ENCODE measurements at places on chromosomes 16 and 17. TPM values are rescaled to one million over a fixed set of nuclear protein-coding genes. Genes with fewer than 3 reads are reported as not detected.

GRCh38 chr16:85306071-85306792 is 194.0 kb upstream of the CIBAR2 start:
- peak; percentile 85 for ATAC-seq

- ATAC-seq = no peak
Measured at GRCh38 chr17:61155590-61156237, 243.9 kb upstream of the TBX2 start.

GRCh38 chr17:732902-733720 is 715 bp downstream of the TLCD3A start:
- ATAC-seq = peak; percentile 27

GRCh38 chr17:13727441-13728171 is 125.9 kb upstream of the HS3ST3A1 start:
- ATAC-seq = peak; percentile 74

DNA sequence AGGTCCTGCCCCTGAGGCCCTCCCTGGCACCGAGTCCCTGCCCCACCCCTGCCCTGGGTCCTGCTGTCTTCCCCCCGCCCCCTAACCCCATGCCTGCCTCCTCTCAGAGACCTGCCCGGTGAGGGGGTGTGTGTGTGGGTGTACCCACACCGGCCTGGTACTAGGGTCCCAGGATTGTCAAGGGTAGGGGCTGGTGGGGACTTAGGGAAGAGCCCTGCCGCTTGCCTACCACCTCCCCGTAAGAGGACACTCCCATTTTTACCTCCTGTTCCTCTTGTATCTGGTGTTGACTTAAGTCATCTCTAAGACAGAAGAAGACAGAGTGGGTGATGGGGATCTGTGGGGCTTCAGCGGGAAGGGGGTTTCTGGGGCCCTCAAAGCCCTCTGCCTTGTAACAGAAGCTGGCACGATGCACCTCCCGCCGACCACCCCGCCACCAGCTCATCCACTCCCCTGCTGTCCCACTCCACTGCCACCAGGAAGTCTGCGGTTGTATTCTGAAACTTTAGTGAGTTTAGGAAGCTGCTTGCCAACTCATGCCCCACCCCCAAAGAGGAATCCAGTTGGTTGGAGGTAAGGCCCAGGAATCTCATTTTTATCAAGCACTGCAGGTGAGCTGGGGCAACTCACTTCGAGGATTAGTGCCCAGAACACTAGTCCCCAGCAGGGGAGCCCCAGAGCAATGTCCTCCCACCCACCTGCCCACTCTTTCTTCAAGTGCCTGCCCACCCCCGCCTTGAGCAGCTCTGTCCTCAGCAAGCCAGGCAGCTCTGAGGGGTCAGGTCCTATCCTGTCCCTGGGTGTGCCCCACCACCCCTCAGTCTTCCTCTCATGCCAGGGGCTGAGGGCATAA is 5.6 kb downstream of the SPATA32 start:
- ATAC-seq = no peak

DNA sequence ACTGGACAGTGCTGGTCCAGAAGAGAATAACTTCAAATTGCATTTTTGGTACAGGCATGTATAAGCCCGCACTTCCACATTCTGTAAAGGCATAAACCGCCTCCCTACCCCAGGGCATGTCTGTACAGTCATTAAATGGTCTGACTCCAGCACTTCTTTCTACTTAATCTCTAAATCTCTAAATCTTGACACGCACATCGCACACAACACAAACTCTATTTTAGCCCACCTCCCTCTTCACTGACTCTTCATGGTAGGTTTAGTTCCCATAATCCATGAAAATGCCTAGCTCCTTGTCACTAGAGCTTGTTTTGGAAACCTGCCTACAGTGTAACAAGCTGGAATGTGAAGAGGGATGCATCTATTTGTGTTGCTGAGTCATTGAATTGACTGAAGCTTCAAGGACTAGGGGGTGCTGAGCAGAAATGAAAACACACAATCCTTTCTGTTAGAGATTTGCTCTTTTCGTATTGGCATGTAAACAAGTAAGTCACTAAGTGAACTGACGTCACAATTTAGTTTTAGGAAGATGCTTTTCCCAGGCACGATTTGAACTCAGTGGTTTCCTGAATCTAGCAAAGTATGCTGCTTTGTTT is 1.6 kb upstream of the DUSP14 start:
- ATAC-seq = peak; percentile 55

DNA sequence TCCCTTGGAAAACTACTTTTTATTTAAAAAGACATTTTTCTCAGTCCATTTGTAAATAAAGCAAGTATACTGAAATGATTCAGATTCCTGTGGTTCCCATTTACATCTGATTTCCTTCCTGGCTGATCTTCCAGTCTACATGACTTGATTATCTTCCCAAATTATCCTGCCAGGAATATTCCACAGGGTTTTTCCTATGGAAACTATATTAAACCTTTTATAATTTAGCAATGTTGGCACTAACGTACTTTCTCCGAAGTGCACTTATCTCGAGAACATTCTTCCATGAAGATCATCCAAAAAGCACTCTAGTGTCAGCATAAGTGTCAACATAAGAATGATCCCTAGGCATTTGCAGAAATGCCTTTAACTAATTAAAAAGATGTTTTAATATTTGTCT is 347.7 kb upstream of the KIF2B start:
- ATAC-seq = no peak

DNA sequence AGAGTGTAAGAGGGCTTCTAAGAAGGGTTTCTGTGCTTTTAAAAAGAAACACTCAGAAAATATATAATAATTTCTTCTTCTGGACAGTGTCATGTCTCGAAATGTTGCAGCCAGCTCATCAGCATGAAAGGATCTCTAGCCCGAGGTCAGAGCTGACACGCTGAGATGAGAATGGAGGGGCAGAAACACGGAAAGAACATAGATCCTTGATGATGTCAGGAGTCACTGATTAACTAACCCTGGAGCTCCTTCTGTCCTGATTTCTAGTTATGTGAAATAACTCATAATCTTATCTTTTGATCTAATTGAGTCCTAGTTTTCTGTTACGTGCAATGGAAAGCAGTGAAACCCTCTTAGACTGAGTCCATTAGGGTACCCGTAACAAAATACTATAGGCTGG is 10.3 kb upstream of the TOX3 start:
- no peak for ATAC-seq

DNA sequence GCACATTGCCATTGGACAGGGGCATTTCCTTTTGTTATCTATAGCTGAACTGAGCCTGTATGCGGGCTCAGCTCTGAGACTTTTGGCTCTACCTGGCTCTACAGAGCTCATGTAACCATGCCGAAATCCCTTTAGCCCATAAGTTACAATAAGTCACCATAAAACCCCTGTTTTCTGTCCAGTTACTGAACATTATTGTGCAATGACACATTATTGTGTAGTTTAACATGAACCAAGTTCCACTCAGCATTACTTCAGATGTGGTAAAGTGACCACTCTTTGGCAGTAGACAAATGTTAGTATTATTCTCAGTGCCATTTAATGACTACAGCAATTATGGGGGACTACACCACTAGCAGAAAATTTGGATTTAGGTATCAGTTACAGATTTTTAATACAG is 65.4 kb upstream of the RASL10B start:
- no peak for ATAC-seq

GRCh38 chr16:70478912-70479341 is 24.5 kb downstream of the FCSK start:
- peak; percentile 7 for ATAC-seq

GRCh38 chr17:70613681-70614080 is 444.3 kb downstream of the KCNJ2 start:
- no peak for ATAC-seq

ITGAD gene
- not detected for total RNA-seq

- ATAC-seq = peak; percentile 52
Measured at GRCh38 chr16:75420987-75421819, 12.1 kb downstream of the CFDP1 start.

- peak; percentile 61 for ATAC-seq
Measured at GRCh38 chr16:11056993-11057649, 112.8 kb downstream of the CLEC16A start.

NEUROD2 gene
- not detected for total RNA-seq
